ENCODE measurements at places on chromosomes 12 and 14.

- peak; percentile 8 for DNase-seq
Measured at GRCh38 chr14:100025111-100025510, 40.1 kb upstream of the EVL start.

GRCh38 chr14:57136669-57137328, 131.9 kb downstream of the EXOC5 start:
- no peak for DNase-seq

DNA sequence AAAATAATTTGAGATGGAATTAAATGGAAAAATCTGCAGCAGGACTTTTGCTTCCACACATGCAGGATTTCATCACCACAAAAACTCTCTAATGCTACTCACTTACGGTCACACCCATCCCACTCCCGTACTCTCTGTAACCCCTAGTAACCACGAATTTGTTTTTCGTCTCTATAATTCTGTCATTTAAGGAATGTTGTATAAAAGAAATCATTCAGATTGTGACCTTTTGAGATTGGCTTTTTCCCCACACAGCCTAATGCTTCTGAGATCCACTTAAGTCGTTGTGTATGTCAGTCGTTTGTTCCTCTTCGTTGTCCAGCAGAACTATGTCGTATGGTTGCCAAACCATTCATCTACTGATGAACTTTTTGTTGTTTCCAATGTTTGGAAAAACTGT, 19.8 kb upstream of the PZP start:
- DNase-seq = no peak

- no peak for DNase-seq
Measured at GRCh38 chr14:93343266-93343665, 3.7 kb upstream of the COX8C start.

DNA sequence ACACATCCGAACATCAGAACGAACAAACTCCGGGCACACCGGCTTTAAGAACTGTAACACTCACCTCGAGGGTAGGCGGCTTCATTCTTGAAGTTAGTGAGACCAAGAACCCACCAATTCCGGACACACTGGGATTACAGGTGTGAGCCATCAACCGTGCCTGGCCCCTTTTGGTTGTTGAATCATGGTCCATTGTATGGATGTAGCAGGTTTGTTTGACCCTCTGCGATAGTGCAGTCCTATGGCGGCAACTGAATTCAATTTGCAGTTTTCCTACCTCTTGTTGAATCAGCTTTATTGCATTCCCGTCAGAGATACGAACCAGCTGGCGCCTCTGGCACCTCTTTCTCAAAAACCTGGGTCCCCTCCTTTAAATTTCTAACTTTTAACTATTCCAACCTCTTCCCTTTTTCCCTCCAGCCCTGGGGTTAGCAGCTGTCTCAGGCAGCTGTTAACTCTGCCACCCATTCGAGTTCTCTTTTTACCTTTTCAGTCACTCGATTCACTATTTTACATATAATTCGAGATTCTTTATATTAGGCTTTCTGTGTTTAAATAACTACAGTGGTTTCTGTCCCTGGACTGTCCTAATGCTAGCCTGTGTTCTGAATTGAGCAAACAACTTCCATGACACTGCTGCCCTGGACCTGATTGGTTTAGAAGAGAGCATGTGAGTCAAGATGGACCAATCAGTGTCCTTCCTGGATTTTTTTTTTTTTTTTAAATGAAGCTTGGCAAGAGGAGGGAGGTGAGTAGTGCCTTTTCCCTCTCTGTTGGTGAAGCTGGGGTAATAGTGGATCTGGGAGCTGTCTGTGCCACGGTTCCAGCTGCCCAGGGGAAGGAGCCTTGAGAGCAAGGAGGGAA, 261.5 kb downstream of the PCNX1 start:
- DNase-seq = no peak

GRCh38 chr14:104388541-104389325, 190.8 kb upstream of the C14orf180 start:
- no peak for DNase-seq

- no peak for DNase-seq
Measured at GRCh38 chr12:12445882-12446181, 89.0 kb downstream of the BORCS5 start.

GRCh38 chr12:33770652-33771051, 251.6 kb upstream of the ALG10 start:
- no peak for DNase-seq

DNA sequence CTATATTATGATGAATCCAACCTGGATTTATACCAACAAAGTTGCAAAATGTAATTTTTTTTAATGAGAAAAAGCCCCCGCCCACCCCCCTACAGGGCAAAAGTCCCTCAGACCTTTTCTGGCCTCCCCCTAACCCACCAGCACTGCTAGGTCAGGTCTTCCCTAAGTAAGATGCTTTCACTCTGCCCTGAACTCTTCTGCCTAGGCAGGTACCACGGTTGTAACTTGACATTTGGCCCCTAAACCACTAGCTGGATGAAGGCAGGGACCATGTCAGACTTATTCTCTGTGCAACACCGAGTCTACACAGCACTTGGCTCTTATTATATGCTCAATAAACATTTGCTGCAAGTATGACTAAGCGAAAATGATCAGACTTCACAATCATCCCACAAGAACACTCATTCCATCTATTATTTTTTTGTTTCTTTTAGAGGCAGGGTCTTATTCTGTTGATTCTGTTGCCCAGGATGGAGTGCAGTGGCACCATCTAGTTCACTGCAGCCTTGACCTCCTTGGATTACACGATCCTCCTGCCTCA, 63.2 kb downstream of the SPRING1 start:
- DNase-seq = no peak

DNA sequence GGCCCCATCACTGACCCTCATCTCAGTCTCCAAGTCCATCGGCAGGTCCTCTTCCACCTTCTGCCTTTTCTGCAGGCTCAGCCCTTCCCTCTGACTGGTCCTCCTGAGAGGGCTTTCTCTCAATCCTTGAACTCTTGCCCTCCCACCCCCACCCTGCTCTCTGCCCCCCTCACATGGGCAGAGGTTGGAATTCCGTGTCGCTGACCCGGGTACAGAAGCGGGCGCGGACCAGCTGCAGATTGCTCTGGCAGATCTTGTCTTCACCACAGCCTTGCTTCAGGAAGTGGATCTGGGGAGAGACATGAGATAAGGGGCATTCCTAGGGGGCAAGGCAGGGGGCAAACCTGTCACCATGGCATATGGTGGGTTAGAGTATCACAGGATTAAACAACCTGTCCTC, 12.4 kb downstream of the ITGA7 start:
- DNase-seq = no peak

DNA sequence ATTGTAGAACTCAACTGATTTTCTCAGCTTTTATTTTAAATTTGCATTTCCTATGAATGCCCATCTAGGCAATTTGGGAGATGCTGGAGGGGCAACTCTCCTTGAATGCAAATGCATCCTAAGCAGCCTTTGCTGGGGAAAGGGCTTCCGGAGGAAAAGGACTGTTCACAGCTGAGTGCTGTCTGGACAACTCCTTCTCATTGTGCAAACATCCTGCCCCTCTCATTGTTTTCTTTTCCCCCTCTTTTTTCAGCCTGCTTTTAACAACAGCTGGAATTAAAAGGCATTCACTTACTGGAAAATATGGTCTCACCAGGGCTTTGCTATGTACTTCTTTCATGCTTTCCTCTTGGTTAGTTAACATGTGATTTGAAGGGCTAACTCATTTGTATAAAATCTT, 397.8 kb downstream of the FUT8 start:
- DNase-seq = no peak

GRCh38 chr12:90098132-90098779, 389.6 kb upstream of the ATP2B1 start:
- DNase-seq = no peak

GRCh38 chr12:31250179-31250578, 75.8 kb downstream of the SINHCAF start:
- DNase-seq = no peak

DNA sequence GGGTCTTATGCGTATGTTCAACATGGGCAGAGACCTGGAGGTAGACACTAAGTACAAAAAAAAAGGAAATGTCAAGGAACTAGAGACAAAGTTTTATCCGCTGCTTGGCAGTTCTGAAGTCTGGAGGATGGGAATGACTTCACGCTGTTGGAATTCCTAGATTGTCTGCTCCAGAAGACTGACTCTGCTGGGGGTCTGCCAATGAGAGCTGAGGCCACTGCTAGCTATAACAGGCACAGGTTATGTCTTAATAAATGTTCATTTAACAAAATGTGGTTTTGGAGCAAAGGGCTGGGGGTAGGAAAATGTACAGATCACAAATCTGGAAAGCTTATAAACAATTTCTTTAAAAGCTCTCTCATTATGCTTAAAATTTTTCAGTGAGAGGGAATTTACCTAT, 5.9 kb downstream of the RNASE8 start:
- DNase-seq = no peak

Data from stimulated activated CD4-positive, alpha-beta T cell treated with anti-CD3 and anti-CD28 coated beads, TNF-alpha, amount 100 ng/mL, for 48 hours (primary cell).